ENCODE measurements at places on chromosomes 12 and 14.

DNA sequence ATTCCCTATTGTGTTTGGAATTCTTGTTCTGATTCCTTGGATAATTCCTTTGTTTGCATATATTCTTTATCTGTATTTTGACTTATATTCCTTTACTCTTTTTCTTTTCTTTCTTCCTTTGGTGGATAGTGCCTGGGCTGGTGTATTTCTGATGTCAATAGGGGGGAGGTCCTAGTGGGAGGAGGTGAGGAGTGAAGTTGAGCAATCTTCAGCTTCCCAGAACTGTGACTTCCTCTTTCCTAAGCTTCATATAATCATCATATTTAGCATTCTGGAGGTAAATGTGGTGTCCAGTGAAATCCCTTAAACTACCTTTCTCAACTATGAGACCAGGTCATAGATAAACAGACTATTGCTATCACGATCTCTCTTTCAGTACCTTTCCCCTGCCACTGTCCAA is 29.6 kb upstream of the TBPL2 start:
- no peak for DNase-seq

DNA sequence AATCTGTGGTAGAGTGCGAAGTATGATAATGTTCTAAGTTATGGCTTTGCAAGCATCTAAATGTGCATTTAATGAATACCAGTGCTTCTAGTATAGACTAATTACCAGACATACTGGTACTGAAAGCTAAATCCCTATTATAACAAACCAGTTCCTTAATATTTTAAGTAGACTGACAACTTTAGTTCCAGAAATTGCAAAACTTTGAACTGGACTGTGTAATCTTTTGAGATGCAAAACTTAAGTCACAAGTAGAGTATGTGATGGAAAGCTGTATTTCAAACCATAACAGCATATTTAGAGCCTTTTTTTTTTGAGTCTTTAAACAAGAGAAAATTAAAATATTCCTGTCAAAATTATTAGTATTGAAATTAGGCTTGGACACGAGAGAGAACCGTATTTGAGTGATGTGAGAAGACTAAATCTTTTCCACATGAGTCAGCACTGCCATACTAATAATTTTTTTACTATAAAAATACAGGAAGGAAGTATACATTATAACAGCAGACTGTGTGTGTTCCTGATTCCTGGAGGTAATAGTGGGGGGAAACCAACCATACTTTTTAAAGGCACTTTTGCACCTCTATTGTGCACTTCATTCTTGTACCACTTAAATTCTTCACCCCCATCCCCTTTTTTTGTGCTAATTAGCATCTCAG is 45.5 kb downstream of the PPM1A start:
- no peak for DNase-seq

GRCh38 chr14:71430321-71430677 is 501.9 kb upstream of the RGS6 start:
- DNase-seq, result no peak

DNA sequence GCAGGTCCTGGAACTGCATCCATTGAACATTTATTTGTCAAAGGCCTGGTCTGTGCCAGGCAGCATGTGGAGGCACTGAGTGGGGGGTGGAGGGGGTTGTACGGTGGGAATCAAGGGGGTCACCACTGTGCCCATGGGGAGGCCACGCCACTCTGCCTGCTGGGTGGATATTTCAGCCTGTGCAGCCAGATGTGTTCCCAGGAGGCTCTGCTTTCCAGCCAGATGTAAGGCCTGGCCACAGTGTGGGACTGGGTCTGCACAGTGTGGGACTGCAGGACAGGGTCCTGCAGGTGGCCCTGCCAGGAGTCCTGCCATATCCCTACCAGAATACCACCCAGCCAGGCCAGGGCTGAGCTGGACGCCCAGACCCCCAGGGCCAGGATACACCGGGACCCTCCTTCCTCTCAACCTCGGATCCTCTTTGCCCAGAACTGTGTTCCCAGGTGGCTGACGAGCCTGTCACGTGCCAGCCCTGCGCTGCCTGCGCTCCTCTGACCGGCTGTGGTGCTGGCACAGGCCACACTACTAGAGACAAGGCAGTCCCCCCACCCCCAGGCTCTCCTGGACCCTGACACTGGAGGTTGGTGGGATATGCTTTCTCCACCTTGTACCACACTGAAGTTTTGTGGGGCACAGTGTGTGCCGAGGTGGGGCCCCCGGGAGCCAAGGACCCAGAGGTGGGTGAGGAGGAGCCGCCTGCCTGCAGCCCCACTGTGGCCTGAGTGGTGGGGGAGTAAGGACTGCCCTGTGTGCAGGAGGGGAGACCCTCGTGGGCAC is 17.5 kb downstream of the XRCC3 start:
- no peak for DNase-seq

DNA sequence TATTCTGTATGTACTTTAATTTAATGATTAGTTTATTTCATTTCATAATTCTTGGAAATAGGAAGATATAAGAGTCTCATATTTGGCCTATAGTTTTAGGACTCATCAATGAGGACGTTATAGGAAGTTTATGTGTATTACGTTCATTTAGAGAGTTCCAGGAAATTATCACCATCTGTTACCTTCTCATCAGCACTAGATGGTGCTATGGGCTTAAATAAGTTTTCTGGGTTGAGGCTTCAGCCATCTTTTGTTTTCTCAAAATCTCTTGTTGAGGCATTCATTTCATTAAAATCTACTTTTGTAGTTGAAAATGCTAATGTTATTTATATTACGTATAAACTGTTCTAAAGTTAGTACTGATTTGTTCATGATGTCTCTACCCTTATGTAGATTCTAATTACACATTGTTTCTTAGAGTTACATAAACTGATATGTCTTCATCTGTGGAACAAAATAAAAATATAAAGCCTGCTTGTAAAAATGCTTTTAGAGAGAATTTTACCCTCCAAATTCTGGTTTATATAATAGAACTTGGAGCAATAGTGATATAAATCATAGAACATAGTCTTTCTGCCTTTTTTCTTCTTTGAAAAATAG is 89.2 kb downstream of the CFAP54 start:
- DNase-seq, result peak; percentile 25

Data from GM06990 (cell line).